ENCODE measurements at places on chromosomes 1 and 21.
A peak's percentile ranks its signal among the peaks of the same experiment; 100 is the strongest.

GRCh38 chr21:22880573-22880972 is 1882.4 kb downstream of the NCAM2 start:
- DNase-seq: no peak

DNA sequence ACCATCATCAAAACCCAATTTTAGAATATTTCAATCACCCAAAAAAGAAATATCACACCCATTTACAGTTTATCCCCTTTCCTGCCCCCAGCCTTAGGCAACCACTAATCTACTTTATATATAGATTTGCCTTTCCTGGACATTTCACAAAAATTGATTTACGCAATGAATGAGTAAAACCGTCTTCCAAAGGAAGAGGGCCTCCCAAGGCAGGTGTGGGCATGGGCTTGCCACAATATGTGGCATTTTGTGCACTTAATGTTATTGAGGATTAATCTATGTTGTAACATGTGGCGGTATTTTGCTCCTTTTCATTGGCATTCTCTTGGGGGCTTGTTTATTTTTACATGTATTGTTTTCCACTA is 11.8 kb upstream of the BMP8B start:
- DNase-seq: no peak

DNA sequence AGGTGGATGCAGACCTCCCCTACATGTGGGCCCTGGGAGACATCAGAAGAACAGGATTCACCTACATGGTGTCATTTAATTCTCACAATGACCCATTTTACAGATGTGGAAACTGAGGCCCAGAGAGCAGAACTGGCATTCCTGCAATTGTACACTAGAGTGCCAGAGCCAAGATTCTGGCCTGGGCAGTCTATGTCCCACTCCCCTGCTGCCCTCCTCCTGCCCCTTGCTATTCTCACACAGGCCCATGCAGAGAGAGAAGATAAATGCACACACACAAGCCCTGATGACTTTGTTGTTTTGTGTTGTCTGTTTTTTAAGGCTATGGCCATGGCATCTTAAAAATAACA is 64.2 kb downstream of the EPHB2 start:
- no peak for DNase-seq

DNA sequence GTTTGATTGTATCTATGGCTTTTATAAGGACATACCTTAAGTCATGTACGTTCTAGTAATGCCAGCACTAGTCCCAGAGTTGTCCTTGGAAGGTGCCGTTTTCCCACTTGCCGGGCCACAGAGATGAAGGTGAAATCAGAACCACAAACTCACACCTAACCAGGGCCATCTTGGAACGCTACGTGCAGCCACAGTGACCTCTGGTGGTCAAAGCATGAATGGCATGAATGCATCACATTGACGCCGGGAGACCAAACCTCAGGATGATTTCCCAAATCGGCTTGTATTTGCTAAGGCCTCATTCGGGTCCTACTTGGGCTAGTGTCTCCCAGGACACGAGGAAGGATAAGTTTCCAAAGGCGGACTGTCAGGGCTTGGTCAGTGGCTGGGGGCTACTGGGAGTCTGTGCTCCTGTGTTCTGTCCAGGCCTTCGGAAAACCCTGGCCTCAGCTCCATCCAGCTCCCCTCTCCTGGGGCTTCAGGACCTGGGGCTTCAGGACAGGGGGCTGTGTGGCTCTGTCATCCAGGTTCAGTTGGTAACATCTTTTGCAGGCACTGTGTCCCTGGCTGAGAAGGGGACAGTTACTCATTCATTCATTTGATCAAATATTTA is 260.5 kb downstream of the PRDM2 start:
- peak; percentile 79 for DNase-seq

DNA sequence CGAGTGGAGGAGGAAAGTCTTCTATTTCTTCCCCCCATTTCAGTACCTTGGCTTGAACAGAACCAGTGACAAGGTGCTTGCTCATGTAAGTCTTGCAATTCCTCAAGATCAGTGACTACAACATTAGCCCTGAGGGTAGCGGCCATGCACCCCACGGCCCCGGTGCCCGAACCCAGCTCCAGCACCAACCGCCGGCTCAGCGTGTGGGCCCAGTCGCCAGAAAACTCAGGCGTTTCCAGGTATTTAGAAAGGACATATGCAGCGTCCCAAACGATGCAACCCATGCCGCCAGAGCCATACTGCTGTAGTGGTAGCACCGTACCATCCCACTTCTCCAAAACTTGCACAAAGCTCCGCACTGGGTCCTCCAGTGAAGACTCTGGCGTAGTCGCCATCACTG is 11.2 kb upstream of the MANEAL start:
- no peak for DNase-seq

GRCh38 chr1:229101011-229101871 is 169.7 kb upstream of the RAB4A start:
- DNase-seq: no peak

GRCh38 chr1:107936498-107937481 is 28.2 kb downstream of the VAV3 start:
- DNase-seq: no peak

- DNase-seq: no peak
Measured at GRCh38 chr1:159132271-159132881, 39.0 kb upstream of the CADM3 start.

DNA sequence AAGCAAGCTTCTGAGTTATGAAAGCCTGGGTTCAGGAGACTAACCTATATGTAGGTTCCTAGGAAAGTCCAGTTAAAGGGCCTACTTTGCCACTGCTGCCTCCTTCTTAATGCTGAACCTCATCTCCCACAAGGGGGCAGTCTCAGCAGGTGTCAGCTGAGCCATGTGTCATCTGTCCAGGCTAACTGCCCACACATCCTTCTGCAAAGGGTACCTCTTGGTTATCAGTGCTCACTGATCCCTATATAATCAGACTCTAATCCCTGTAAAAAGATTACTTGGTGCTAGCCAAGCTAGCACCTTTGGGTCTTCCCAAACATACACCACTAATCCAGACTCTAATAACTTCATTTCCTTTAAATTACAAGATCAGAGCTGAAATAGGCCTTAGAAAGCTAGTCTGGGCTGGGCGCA is 9.0 kb downstream of the PRDX1 start:
- DNase-seq: no peak

DNA sequence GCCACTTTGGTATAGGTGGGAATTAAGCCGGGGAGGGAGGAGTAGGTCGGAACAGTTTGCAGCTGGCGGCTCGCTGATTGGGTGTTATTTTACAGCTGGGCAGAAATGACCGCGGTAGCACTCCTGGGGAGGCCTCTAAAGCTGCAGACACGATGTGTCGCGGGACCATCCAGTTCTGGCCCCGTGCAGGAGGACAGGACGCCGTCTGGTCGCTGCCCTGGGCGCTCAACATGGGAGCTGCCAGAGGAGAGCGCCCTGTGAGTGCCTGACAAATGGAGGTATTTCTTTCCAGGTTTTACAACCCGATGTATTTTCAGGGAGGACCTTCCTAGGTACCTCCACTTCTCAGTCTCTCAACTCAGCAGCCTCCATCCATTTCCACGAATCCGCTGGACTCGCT is 46.2 kb downstream of the CDC7 start:
- no peak for DNase-seq

DNA sequence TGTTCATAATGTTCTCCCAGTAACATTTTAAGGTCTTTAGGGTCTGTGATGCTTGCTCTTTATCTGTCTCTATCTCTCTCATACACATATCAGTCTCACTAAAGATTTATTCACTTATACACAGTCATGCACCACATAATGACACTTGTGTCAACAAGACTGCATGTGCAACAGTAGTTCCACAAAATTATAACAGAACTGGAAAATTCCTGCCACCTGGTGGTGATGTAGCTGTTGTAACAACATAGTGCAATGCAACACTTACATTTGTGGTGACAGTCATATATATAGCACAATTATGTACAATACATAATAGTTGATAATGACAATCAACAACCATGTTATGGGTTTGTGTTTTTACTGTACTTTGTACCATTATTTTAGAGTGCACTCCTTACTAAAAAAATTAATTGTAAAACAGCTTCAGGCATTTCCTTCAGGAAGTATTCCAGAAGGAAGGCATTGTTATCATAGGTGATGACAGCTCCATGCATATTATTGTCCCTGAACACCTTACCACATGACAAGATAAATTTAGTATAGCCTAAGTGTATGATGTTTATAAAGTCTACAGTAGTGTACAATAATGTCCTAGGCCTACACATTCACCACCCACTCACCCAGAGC is 8.1 kb downstream of the TDRD5 start:
- no peak for DNase-seq

DNA sequence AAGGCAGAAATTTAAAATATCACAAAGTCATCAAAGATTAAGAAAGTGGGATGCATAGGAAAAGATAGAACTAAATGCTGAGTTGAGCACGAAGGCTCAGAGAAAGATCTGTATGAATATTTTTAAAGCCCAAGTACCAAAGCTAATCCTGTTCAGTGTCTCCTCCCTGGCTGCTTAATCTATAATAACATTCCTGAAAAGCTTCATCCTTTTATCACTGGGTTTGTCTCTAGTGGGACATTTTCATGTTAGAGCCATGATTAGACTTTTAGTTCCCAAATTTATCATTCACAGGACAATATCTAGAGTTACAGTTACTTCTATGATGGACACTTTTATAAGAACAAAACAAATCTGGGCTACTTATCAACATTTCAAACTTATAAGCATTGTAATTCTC is 38.6 kb downstream of the TNFSF18 start:
- no peak for DNase-seq

GRCh38 chr1:51957618-51958017 is 32.9 kb downstream of the RAB3B start:
- DNase-seq: no peak

DNA sequence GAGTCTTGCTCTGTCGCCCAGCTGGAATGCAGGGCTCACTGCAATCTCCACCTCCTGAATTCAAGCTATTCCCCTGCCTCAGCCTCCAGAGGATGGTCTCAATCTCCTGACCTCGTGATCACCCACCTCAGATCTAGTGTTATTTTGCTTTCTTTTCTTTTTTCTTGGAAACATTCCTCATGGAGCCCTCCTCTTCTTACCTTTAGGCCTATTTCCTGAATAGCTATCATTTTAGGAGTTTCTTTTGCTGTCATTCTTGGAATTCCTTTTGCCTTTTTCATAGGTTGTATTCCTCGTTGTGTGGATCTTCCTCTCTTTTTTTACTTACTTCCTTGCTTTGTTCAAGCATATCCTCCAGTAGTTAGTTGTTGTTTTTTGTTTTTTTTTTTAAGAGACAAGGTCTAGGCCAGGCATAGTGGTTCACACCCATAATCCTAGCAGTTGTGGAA is 173.8 kb downstream of the RASAL2 start:
- DNase-seq: no peak

GRCh38 chr1:169041366-169041765 is 65.1 kb upstream of the ATP1B1 start:
- no peak for DNase-seq

DNA sequence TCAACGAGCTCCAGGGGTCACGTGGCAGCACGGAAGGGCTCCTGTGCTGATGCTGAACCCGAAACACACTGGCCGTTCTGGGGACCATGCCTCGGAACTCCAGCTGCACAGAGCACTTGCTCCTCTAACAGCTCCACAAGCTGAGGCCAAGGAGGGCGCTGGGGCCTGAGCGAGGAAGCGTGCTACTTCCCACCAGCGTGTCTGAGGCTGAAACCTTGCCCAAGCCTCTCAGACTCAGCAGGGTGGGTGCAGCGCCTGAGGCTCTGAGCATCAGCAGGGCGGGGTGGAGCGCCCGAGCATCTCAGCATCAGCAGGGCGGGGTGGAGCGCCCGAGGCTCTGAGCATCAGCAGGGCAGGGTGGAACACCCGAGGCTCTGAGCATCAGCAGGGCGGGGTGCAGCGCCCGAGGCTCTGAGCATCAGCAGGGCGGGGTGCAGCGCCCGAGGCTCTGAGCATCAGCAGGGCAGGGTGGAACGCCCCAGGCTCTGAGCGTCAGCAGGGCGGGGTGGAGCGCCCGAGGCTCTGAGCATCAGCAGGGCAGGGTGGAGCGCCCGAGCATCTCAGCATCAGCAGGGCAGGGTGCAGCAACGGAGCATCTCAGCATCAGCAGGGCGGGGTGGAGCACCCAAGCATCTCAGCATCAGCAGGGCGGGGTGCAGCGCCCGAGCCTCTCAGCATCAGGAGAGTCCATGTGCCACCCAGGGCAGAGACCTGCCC is 9.6 kb downstream of the WRAP73 start:
- no peak for DNase-seq

DNA sequence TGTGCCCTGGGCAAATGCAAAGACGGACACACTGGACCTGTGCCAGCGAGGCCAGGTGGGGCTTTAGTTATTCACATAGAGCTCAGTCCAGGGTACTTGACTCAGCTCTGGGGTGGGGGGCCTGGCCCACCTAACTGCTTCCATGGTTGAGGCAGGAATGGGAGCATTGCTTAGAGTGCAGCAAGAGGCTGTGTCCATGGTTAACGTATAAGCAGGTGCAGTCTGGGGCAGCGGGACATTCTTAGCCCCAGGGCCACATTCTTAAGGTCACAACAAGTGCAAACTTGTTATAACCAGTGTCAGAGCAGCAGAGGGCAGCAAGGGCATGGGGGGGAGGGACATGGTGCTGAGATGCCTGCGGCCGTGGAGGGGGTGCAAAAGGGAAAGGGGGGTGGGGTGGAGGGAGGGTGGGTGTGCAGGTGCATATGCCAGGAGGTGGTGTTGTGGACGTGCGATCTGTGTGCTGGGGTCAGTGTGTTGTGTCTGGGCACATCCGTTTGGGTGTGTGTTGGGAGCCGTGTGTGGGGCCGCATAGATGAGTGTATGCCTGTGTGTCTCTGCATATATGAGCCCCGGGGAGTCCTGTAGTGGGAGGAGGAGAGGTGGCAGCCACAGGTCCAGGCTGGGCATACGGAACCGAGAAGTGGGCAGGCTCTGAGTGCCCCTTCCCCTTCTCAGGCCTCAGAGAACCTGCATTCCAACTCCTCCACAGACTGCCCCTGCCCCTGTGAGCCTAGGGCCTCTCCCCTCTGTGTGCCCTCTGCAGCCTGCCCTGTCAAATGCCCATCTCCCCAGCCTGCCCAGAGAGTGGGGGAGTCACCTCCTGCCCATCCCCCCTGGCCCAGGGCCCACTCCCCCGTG is 8.4 kb downstream of the KCNJ10 start:
- no peak for DNase-seq

- no peak for DNase-seq
Measured at GRCh38 chr1:235843461-235843961, 23.2 kb downstream of the LYST start.

DNA sequence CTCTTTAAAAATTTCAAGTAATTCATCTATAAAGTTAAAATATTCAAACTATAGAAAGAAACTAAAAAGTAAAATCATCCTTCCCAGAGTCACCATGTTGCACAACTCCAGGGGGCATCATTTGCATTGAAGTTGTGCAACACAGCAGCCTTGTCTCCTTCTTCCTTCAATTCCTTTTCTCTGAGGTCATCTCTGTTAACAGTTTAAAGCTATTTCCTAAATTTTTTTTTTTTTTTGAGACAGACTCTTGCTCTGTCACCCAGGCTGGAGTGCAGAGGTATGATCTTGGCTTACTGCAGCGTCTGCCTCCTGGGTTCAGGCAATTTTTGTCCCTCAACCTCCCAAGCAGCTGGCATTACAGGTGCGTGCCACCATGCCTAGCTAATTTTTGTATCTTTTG is 7.1 kb downstream of the RHBG start:
- no peak for DNase-seq
